GM23338 (cell line): ENCODE measurements at places on chromosomes 3 and 15. TPM values are rescaled to one million over a fixed set of nuclear protein-coding genes. Genes with fewer than 3 reads are reported as not detected.

The SNTN gene
- total RNA-seq = not detected in 2 replicates

The BMF gene
- total RNA-seq = 16.0 and 20.3 TPM in 2 replicates

The NR2C2 gene
- 57.2 and 58.2 TPM in 2 replicates for total RNA-seq

The SERPINI1 gene
- 9.2 and 13.5 TPM in 2 replicates for total RNA-seq

The TMC3 gene
- not detected in 2 replicates for total RNA-seq

- no peak for DNase-seq
Measured at GRCh38 chr15:88323976-88324740, 67.6 kb upstream of the NTRK3 start.

- no peak for DNase-seq
Measured at GRCh38 chr3:178297740-178298139, 238.5 kb upstream of the KCNMB2 start.

GRCh38 chr3:16596352-16597032 is 8.7 kb downstream of the DAZL start:
- no peak for DNase-seq

- DNase-seq = no peak
Measured at GRCh38 chr3:177881351-177881750, 654.9 kb upstream of the KCNMB2 start.

DNA sequence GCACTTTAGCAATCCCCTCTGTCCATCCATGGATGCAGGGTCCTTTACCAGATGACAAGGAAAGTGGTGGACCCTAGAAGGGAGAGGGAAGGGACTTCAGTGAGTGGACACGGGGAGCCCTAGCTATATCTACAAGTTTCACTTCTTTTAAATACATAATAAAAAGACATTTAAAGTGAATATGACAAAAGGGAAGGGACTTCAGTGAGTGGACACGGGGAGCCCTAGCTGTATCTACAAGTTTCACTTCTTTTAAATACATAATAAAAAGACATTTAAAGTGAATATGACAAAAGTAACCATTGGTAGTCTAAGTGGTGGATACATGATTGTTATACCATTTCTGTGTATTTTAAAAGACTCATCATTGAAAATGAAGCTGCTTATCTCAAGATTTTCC is 81.9 kb upstream of the HES1 start:
- no peak for DNase-seq

DNA sequence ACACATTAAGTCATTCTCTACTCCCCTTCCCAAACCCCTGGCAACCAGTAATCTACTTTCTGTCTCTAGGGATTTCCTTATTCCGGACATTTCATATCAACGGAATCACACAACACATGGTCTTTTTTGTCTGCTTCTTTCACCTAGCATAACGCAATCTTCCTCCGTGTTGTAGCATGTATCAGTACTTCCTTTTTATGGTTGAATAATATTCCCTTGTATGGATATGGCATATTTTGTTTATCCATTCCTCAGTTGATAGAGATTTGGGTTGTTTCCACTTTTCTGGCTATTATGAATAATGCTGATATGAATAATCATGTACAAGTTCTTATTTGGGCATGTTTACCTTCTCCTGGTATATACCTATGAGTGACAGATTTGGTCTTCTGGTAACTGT is 63.1 kb downstream of the TRANK1 start:
- no peak for DNase-seq
